ENCODE measurements at places on chromosomes 13 and 19.

- DNase-seq = no peak
Observed at GRCh38 chr19:12800466-12800770, 1.2 kb downstream of the PRDX2 start.

DNA sequence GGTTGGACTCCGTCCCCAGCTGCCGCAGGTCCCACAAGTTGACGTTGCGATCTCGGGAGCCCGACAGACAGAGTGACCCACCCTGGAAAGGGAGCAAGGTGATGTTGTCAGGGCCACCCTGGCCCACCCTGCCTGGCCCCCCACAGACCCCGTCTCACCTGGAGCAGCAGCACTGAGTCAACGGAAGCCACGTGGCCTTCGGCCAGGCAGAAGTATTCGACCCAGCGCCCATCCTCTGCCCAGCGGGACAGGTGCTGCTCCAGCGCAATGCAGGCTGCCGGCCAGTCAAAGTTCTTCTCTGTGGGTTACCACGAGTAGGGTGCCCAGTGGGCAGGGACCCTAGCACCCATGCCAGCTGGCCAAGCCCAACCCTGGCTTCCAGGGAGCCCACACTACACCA, 1.8 kb downstream of the FBXW9 start:
- DNase-seq = no peak

- DNase-seq = no peak
Observed at GRCh38 chr13:112175162-112176075, 108.5 kb downstream of the SOX1 start.

- no peak for DNase-seq
Observed at GRCh38 chr13:44052780-44053184, 173.1 kb downstream of the LACC1 start.

GRCh38 chr13:99505814-99506269, 4.6 kb downstream of the TM9SF2 start:
- no peak for DNase-seq

DNA sequence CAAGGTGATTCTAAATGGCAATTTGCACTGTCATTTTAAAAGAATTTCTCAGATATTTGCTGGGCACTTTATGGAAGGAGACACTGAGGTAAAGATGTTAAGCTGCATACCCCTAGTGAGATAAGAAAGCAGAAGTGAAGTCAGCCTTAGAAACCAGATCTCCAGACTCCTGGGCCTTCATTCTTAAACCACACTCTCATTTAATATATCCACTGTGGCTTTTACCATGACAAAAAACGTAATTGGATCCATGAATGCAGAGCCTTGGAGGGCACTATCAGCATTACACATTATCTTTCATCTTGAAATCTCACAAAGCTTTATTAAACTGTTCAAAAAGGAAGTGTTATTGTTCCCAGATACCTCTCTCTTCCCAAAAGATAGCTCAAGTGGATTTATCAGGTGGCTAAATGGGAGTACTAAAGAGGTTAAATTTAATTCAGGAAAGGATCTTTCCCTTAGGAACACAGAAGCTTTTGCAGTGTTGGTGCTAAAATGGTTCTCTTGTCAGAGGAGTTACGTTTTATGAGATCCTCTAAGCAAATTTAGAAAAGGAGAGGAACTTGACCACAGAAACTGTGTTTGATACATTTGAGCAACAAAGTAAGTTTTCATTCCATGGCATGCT, 1060.4 kb downstream of the EFNB2 start:
- DNase-seq = no peak

DNA sequence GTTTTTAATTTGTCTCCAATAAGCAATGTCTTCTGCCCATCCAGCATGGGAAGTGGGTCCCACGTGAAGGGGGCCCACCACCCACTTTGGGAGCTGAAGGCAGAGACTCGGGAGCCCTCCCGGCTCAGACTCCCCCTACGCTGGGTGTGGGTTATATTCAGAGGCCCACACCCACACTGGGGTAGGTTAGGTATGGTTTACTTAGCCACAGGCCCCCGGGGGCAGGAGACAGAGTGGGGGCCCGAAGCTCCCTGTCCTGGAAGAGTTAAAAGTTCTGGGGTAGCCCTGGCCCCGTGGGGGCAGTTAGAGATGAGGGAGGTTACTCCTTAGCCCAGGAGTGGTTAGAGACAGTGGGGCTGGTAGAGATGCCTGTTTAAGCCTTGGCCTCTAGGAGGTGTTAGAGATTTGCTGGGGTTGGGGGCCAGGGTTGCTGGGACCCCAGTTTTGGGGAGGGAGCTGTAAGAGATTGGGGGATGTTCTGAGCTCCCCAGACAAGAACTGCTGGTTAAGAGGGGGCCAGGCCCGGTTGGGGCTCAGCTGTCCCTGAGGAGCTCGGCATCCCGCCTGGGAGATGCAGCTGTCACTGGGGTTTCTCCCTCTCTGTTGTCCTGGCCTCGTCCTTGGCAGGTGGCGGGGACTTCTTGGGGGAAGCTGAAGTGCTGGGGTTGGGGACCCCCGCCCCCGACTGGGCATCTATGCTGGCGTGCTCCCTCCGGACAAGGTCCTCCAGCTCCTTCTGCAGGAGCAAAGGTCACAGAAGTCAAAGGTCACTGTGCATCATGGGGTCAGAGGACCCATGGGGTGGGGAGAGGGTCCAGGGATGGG, 712 bp upstream of the RINL start:
- no peak for DNase-seq

- DNase-seq = no peak
Observed at GRCh38 chr13:20609145-20609544, 42.2 kb downstream of the IFT88 start.

- DNase-seq = no peak
Observed at GRCh38 chr13:50577806-50578205, 265.7 kb downstream of the DLEU7 start.

GRCh38 chr19:5961969-5962945, 15.7 kb downstream of the RANBP3 start:
- peak; percentile 80 for DNase-seq

DNA sequence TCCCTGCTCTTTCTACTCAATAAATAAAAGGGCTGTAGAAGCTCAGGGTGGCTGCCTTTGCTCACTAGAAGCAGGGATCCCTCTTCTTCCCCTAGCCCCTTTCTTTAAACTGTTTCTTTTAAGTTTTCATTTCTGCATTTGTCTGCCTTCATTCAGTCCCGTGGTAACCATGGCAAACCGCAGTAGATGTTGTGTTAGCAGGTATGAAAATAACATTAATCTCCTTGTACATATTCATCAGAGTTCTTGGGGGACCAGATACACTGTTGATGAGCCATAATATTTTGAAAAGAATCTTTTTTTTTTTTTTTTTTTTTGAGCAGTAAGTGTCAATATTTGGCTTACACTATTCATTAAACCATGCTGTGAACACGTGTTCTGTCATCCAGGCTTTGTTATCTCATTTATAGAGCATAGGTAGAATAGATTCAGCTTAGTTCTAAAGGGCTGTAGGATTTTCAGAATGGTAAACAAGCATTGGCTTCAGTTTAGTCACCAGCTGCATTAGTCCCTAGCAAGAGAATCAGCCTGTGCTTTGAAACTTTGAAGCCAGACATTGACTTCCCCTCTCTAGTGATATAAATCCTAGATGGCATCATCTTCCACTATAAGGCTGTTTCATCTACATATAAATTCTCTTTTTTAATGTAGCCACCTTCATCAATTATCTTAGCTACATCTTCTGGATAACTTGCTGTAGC, 59.4 kb upstream of the SPRY2 start:
- no peak for DNase-seq

GRCh38 chr13:40986101-40986856, 32.8 kb downstream of the ELF1 start:
- DNase-seq = no peak

GRCh38 chr13:40389081-40389641, 277.3 kb downstream of the FOXO1 start:
- DNase-seq = peak; percentile 49

DNA sequence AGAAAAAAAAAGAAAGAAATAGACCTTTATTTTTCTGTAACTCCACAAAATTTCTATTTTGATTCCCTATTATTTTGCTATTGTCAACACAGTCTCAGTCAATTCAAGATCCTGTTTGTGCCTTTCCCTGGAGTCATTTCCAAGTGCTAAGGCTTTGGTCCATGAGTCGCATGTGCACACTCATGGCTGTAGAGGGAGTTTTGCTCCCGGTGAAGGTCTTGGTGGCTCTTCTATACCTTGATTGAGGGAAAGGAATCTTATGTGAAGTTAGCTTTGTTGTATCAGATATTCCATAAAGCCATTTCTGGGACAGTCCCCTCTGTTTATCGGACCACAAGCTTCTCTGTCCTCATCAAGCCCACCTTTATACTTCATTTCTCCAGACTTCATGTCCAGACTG, 58.7 kb upstream of the ALOX5AP start:
- DNase-seq = no peak

- DNase-seq = peak; percentile 30
Observed at GRCh38 chr19:55339889-55340783, 460 bp downstream of the KMT5C start.

- no peak for DNase-seq
Observed at GRCh38 chr19:17469092-17469480, 1.2 kb upstream of the SLC27A1 start.

- DNase-seq = no peak
Observed at GRCh38 chr13:36124236-36124822, 6.9 kb downstream of the DCLK1 start.

DNA sequence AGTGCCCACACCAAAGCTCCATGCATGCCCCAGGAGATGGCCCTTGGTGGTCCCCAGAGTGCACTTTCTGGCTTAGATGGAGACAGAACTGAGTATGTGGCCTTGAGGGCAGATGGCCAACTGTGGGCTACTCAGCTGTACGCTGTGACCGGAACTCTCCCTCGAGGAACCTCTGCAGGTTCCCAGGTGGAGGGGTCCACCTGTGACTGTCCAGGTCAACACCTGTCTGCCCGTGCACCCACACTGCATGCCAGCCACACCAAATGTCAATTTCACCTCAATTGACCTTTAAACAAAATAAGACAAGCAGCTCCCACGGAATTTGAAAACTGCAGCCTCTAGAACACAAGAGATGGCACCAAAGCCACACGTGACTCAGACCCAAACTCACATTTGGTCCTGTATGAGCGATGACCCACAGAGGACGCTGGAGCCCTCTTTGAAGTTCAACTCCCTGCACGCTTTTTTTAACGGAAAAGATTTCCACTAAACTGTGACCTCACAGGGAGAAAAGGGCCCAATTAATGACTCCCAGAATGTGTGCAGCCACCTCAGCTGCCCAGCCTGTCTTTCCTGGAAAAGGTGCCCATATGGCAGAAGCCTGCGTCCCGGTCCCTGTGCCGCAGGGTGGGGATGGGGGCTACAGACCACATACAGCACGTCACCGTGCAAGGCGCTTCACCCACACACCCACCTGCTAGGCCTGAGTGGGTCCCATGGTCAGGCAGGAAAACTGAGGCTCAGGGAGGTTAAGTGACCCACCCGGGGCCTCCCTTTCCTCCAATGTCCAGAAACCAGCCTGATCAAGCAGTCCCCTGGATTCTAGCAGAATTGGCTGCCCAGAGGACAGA, 47.7 kb downstream of the KLF2 start:
- no peak for DNase-seq
